Adrenal gland (tissue), 19 donors: ENCODE measurements at places on chromosomes 16 and 17.
A peak's percentile ranks its signal among the peaks of the same experiment; 100 is the strongest.

- no peak for DNase-seq
Observed at GRCh38 chr17:32241640-32242039, 24.0 kb upstream of the RHBDL3 start.

DNA sequence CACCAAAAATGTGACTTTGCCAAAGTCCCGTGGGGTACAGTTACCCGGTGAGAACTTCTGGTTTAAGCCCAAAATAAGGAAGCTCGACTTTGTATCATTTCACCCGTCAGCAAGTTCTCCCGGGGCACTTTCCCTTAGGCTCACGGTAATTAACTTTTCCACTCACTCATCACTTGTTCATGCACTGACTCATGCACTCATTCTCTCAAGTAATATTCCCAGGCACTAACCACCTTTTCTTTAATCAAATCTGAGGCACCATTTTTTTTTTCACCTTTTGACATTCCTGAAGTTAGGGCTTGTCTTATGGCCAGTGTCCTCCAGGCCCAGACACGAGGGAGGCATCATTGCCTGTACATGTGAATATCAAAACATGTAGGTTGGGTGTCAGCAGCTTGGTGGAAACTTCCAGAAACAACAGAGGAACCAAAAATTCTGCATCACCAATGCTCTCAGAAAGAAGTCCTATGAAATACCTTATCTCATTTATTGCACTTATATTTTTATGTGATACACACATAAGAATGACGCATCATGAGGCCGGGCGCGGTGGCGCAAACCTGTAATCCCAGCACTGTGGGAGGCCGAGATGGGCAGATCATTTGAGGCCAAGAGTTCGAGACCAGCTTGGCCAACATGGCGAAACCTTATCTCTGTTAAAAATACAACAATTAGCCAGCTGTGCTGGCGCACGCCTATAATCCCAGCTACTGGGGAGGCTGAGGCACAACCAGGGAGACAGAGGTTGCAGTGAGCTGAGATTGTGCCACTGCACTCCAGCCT, 36.1 kb upstream of the ATP2C2 start:
- DNase-seq: no peak

GRCh38 chr17:41653892-41654677, 29.7 kb upstream of the KRT17 start:
- no peak for DNase-seq

DNA sequence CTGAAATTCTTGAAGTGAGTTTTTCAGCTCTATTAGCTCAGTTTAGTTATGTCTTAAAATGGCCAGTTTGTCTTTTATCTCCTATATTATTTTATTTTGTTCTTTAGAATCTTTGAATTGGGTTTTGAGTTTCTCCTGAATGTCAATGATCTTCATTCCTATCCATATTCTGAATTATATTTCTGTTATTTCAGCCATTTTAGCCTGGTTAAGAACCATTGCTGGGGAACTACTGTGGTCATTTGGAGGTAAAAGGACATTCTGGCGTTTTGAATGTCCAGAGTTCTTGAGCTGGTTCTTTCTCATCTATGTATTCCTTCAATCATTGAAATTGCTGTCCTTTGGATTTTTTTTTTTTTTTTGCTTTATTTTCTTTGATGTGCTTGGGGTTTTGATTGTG, 203.9 kb upstream of the HS3ST4 start:
- no peak for DNase-seq

DNA sequence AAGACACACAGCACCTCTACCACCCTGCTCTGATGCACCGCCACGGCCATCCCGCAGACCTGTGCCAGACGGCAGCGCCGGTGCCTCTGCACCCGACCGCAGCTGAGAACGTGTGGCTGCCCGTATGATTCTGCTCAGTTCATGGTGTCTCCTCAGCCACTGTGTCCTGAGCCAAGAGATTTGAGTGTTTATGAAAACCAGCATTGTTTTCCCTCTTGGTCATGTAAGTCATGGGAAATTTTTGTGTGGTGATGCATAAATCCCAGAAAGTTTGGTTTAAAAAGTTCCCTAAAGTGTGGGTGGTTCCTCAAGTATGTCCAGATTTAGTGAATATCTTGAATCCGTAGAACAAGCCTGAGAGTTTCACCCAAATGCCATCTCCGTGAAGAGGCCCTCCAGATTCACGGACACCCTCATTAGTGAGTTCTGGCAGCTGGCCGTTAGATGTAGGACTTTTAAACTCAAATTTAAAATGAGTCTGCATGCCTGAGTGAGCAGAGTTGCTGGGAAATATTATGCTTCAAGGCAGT, 57.6 kb downstream of the CDRT4 start:
- DNase-seq: no peak

- peak; percentile 74 for DNase-seq
Observed at GRCh38 chr16:22948603-22949368, 134.8 kb downstream of the HS3ST2 start.

- DNase-seq: no peak
Observed at GRCh38 chr17:64687961-64688360, 25.9 kb upstream of the SMURF2 start.

- peak; percentile 70 for DNase-seq
Observed at GRCh38 chr16:11742093-11742535, 543 bp downstream of the TXNDC11 start.

DNA sequence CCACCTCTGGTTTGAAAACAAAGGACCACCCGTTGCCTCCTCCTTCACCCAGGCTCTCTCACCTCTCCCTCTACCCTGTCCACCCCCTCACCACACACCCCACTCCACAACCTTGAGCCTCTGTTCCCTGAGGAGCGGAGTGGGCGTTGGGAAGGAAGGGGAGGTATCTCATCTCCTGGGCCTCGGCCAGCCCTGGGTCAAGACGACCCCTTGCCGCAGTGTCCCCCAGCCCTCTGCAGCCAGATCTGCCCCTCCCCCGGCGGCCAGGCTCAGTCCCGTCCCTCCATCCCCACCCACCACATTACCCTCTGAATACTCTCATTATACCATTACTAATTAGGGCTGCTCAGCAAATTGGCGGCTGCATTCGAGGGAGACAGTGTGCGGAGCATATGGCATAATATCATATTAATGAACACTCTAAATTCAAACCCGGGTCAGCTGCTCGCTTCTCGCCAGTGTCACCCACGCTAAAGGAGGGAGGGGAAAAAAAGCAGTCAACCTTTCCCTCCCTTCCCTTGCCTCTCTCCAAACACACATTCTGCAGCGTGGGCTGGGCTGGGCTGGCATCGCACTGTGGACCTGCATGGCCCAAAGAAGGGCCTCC, 123.2 kb upstream of the LHX1 start:
- DNase-seq: no peak

DNA sequence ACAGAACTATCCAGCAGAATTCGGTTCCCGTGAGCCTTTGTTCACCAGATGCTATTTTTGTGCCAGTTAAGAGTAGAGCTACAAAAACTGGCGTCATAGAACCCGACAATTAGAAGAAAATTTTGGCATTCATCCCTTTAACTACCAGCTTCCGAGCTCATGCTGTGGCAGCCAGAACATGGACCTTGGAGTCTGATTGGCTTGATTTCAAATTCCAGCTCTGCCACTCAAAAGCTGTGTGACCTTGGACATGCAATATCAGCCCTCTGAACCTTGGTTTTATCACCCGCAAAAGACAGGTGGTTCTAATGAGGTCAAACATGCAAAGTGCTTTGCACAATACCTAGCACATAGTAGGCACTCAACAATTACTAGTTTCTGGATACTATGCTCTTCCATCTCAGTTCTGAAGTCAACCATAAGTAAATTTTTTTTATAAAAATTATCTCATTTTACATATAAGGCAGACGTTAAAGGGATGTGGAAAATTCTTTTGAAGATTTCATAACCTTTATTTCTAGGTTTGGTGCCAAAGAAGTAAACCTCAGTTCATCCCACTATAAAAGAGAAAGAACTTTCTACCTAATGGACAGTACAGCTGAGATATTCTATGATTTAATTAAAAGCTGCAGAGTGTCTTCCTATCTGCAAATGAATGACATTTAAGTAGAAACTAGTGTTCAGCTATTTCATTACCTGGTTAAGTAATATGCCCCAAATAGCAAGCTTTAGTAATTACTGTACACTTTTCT, 331.5 kb downstream of the HAPSTR1 start:
- peak; percentile 51 for DNase-seq

GRCh38 chr17:82668631-82669099, 20.4 kb upstream of the WDR45B start:
- no peak for DNase-seq

DNA sequence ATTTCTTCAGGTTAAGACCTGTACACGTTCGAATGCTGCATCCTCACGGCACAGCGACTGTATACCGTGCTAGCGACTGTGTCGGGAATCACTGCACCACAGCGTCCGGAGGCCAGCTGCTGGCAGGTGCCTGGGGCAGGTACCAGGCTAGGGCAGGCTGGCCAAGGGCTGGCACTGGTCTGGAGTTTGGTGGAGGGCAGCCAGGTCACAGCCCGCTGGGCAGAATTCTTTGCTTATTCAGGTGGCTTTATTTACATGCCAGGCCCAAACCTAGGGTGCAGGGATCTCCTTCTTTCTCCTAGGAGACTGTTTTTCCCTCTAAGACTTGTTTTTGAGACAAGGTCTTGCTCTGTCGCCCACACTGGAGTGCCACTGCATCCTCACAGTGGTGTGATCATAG, 37.9 kb downstream of the COTL1 start:
- no peak for DNase-seq

- no peak for DNase-seq
Observed at GRCh38 chr17:65931246-65932149, 260.4 kb downstream of the CEP112 start.

DNA sequence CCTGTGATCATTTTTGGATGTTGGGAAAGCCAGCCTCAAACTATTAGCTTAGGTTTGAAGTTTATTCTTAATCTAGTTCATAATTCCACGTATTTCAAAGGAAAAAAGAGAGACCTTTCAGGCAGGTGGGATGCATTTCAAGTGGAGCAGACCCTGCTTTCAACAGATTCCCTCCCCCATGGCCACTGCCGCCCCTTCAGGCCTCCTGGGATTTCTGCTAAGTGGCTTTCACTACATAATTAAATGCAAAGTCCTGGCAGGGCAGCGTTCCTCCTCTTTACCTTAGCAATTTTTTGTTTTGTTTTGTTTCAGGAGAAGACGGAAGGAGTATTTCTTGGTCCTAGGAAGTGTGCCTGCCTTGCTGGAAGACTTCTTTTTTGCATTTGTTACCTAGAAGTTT, 36.6 kb downstream of the MAF start:
- no peak for DNase-seq

DNA sequence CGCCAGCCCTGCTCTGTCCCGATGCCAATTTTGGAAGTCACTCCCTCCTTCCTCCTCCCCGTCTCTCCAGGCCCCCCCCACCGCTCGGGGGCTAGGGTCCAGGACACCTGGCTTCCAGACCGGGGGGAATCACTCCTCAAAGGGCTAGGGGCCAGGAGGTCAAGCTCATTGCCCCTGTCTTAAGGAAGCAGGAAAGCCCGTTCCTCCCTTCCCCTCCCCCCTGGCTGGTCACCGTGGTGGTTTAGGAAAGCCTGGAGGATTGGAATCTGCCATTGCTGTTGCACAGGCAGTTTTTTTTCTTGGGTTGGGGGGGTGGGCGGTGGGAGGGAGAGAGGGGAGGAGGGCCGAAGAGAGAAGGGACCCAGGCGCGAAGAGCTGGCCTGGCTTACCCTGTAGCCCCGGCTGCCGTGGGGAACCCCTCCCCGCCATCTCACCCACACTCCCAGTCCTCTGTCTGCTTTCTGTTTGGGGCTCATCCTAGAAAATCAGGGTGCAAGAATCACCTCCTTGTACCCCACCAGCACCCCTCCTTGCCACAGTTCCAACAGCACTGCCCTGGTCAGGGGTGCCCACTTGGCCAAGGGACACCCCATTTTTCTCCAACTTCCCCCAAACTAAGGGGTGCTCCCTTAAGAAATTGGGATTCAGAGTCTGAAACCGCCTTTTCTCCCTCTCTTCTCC, 2.9 kb upstream of the BCL6B start:
- peak; percentile 69 for DNase-seq

- DNase-seq: peak; percentile 96
Observed at GRCh38 chr16:4944333-4945281, 7.7 kb upstream of the PPL start.

DNA sequence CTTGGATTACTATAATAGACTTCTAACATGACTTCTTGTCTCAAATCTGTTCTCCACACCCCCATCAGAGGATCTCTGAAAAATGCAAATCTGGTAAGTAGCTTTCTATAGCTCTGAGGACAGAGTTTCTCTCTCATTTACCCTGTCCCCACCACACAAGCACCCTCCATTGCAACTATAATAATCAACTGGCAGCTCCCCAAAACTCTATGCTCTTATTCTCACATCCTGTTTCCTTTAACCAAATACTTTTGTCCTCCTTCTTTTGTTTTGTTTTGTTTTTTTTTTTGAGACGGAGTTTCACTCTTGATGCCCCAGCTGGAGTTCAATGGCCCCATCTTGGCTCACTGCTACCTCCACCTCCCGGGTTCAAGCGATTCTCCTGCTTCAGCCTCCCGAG, 73.4 kb downstream of the HELZ start:
- DNase-seq: no peak

- DNase-seq: no peak
Observed at GRCh38 chr16:59500601-59501000, 766.5 kb upstream of the GOT2 start.

- DNase-seq: peak; percentile 23
Observed at GRCh38 chr17:81153340-81153803, 11.9 kb upstream of the PVALEF start.

GRCh38 chr17:44062871-44063270, 3.6 kb downstream of the LSM12 start:
- DNase-seq: peak; percentile 9
